Jurkat, Clone E6-1 (cell line): ENCODE measurements at places on chromosomes 13 and 19.

- DNase-seq, result no peak
Measured at GRCh38 chr19:31392464-31392863, 43.2 kb upstream of the TSHZ3 start.

DNA sequence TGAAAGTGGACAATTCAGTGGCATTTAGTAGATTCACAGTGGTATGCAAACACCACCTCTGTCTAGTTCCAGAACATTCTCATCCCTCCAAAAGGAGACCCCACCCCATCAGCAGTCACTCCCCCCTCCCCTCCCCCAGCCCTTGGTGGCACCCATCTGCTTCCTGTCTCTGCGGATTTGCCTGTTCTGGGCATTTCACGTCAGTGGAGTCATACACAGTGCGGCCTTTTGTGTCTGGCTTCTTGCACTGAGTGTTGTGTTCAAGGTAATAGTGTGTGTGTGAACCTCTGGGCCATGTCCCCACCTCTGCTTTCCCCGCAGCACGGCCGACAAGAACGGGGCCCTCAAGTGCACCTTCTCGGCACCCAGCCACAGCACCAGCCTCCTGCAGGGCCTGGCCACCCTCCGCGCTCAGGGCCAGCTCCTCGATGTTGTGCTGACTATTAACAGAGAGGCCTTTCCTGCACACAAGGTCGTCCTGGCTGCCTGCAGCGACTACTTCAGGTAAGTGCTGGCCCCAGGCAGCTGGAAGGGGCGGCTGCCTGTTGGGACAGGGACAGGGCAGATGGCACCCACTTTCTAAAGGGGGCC, 19.4 kb upstream of the CRTC1 start:
- peak; percentile 32 for DNase-seq

GRCh38 chr19:38402623-38402966, 298 bp upstream of the FAM98C start:
- no peak for DNase-seq

DNA sequence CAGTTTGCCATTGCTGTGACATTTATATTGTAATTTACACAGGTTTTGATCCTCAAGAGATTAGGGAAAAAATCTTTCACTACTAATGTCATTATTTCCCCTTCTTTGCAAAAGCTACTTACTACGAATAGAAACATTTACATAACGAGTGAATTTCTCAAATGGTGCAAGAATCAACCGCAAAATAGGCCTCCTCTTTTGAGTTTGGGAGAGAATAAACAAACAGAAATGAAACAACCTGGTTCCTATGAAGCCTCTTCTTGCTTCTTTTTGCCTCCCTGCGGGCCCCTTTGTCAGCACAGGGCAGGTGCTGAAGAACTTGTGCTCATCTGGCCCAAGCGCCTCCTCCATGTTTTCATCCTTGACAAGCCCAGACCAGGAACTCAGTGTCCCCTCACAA, 10.1 kb upstream of the GJA3 start:
- DNase-seq, result no peak

GRCh38 chr13:46595136-46595884, 42.3 kb downstream of the LRCH1 start:
- DNase-seq, result peak; percentile 29

DNA sequence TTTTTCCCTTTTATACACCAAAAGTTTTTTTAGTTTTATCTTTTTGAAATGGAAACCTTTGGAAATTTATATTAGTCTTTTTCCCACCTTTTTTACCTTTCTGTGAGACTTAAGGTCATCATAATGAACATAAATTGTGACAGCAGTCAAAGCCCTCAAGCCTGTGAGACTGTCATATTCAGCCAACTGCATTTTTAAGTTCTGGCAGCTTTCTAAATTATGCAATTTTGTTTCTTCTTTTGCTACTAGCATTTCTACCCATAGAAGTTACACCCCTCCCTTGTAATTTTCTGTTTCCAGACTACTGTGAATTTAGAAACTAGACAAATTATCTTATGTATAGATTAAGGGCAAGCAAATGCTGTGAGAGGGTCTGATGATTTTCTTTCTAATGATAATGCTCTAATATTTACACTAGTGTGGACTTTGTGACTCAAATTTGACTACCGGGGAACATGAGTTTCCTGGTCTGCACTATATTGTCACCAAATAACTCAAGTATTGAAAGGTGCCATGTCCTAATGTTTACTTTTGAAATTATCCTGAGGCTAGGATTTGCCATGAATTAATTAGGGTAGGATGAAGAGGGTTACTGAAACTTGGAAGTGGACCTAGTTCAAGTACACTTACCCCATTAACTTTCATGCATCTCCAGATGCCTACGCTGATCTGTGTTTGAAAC, 43.7 kb downstream of the FRY start:
- DNase-seq, result no peak
